Colonic mucosa (tissue), 4 donors: ENCODE measurements at places on chromosomes 16 and 17. TPM values are rescaled to one million over a fixed set of nuclear protein-coding genes. Genes with fewer than 3 reads are reported as not detected.

GRCh38 chr17:77476931-77477805, 336.4 kb downstream of the SEC14L1 start:
- DNase-seq: peak; percentile 45

Gene COG8
- 44.5 TPM for total RNA-seq

Gene EPN3
- 18.3 TPM for total RNA-seq

Gene DNAI2
- total RNA-seq: not detected

GRCh38 chr17:47883589-47884426, 12.2 kb upstream of the SP2 start:
- DNase-seq: peak; percentile 69

Gene SGCA
- total RNA-seq: 0.89 TPM
